ENCODE measurements at places on chromosomes 5 and 9.
A peak's percentile ranks its signal among the peaks of the same experiment; 100 is the strongest.

- DNase-seq: no peak
Measured at GRCh38 chr9:36948051-36948450, 86.0 kb downstream of the PAX5 start.

DNA sequence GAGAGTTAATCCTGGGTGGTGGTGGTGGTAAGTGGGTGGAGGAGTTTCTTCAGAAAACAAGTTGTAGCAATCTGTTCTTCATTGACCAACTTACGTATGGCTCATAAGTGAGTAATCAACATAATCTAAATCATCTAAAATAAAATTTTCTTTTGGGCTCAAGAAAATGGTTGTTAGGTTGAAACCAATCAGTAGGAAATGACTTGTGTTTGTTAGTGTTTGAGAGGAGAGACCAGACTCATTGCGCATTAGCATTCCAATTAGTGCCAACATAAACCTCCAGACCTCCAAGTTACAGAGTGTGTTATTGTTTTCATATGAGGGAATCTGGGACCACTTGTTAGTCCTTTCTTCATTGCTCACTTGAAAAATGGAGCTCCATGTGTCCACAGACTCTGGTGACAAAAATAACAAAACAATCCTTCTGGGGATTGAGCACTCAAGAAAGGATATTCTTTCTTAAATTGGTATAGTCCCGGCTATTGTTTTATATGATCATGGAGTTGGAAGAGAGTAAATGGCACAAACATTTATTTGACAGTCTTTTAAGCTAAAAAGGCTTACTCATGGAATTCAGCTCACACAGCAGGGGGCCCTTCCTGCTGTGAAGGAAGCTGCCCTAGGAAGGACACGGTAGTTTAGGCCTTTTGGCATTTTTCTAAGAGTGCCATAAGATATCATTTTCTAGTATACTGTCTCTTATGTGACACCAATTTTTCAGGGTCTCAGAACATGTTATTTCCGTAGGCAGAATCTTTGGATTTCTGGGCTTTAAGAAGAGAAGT lies 441.1 kb downstream of the EBF1 start:
- DNase-seq: no peak

DNA sequence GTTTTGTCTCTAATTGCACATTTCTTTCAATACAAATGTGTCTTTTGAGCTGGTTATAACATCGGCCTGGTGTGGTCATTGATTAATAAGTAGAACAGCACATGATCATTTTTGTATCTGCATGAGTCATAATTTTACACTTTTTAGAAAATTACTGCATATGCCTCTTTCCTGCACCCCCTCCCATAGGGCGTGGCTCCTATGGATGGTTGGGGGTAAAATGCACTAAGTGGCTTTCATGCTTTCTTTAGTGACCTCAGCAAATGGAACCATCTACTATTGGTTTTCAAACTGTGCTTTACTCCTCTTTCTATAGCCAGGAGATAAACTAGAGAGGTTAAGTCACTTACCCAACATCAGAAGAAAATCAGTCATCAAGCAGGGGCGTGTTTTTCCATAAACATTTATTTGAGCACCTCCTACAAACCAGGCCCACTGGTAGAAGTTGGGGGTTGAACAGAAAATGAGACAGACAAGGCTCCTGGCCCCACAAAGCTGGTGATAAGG lies 3.8 kb downstream of the ANXA6 start:
- no peak for DNase-seq

DNA sequence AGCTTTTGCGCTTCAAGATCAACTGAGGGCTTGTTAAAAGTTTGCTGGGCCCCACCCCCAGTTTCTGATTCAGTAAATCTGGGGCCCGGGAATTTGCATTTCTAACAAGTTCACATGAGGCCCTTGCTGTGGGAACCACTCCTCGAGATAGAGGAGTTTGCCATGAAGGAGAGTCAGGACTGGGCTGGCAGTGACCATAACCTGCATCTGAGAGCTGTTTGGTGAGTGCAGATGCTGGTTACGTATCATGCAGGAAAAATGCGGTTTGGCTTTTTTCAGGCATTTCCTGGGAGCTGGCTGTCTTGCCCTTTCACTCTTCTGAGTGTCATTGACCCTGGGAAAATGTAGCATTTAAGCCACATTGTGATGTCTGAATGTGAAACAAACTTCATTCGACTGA lies 9.4 kb upstream of the ANGPTL2 start:
- DNase-seq: peak; percentile 69

DNA sequence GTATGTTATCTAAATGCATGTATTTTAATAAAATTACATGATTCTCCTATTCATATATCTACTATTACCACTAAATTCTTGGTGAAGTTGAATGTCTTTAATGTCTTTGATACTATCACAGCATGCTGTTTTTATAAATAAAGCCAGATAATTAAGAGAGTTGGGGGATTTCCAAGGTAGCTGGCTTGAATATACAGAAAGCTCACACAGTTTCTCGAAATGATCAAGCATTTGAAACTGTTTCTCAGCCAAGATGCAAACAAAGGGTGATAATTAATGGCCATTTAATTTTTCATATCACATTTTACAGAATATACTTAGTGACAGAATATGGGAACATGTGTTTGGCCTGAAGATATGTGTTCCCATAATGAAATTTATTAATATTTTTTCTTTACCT lies 145.6 kb upstream of the CDH12 start:
- DNase-seq: no peak

DNA sequence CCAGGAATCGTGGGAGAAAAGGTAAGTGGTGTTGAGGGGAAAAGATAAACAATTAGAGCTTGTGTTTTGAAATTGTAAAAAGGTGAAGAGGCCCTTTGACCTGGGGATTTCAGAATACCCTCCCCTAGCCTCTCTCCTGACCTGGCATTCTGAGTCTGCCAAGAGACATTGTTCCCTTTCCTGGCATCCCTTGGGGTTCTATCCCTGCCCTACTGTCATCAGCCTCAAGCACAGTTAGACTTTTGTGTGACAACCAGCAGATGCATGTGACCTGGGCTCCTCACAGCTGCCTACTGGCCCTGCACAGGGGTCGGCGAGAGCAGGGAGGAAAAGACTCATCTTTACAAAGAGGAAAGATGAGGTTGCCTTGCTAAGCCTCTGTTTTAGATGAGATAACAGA lies 72.2 kb upstream of the ORM1 start:
- no peak for DNase-seq

DNA sequence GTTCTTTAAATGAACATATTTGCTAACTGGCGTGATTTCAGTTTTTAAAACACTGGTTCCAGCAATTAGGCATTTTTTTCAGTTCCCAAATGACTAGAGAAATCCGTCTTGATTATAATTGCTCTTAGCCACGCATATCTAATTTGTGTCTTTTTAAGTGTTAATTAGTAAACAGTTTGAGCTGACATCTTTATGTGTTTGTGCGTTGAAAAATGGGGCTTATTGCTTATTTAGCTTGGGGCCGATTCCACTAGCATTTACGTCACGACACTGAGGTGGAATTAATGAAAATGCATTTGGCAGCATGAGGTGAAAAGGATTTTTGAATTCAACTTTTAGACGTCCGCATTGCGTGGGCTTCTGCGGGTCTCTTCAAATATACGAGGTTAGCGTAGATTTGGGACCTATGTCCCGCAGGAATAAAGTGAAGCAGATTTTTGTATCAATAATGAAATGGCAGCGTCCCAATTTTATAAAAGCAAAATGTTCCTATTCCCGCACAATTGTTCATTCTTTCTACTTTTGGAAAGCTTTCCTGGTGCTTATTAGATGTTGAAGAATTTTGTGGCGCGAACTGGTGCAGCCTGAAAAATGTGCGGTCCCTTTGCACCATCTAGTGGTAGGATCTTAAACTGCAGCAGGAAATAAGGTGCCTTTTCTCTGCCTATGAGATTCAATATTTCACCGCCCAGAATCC lies 122.7 kb upstream of the LMX1B start:
- peak; percentile 58 for DNase-seq

- no peak for DNase-seq
Measured at GRCh38 chr5:178605788-178606187, 15.6 kb upstream of the COL23A1 start.

GRCh38 chr9:9855177-9856078 lies 757.4 kb downstream of the PTPRD start:
- no peak for DNase-seq

DNA sequence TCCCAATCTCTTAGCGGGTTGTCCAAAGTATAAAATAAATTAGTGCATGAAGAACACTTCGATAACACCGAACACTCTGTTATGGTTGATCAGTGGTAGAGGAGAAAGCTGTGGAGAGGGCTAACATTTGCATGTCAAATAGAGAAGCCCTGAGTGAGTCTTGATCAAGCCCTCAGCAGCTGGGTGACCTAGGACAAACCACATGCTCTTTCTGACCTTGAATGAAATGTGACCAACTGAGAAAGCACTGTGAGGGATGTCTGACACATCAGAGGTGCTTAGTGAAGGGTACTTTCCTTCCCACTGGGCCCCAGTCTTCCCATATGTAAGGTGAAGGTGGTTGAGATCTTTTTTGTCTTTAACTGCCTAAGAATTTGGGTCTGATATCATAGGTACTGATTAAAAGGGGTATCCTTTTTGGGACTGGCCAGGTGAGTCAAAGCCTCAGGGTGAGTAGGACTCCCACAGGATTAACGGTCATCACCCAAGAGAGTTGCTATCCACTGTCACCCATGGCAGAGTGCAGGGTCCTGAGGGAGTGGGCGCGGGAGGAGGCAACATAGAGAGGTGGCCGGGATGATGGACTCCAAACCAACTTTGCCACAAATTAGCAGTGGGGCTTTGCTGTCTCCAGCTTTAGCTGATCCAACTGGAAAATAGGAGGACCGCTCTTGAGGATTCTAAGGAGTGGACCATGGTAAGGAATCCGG lies 53.5 kb downstream of the KIF4B start:
- no peak for DNase-seq

GRCh38 chr9:14389146-14389545 lies 75.2 kb upstream of the NFIB start:
- DNase-seq: no peak

DNA sequence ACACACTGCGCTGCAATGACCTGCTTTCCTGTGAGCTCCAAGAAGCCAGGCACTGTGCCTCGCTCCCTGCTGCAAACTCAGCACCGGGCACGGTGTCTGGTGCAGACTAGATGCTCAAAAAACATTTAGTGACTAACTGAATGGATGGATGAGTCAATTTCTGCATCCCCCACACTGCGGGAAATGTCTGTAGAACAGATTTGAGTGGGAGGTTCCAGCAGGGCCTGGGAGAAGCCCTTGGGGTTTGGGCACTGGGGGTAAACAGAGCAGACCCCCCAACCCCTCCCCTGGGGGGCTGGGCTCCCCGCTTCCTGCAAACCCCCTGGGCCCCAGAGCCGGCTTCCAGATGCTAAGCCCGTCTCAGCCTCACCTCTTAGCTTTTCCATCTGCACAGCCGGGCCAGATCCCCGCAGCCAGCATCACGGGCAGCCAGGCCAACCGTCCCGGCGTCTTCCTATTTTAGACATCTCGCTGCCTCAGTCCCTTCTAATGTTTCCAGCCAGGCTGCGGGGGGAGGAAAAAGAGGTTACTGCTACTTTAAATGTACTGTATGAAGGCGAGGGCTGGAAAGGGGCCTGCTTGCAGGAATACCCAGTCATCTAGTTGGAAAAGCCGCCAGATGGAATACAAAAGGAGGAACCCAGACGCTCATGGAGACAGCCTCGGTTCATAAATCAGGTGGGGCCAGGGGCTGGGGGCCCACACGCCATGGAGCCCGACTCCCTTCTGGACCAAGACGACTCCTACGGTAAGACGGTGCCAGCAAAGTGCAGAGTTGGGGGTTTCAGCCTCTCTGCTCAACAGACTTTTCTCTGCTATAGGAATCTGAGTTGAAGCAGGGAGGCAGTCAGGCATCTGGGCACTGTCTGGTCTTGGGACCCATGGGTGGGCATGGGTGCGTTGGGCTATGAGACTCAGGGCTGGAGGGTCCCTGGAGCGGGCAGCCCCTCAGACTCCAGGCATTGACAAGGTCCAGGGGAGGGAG lies 67.1 kb upstream of the GGTA1 start:
- DNase-seq: no peak

- DNase-seq: peak; percentile 69
Measured at GRCh38 chr5:106397700-106398099, 1273.0 kb downstream of the EFNA5 start.

GRCh38 chr5:34822956-34823715 lies 15.8 kb upstream of the TTC23L start:
- no peak for DNase-seq

- no peak for DNase-seq
Measured at GRCh38 chr5:88256037-88256436, 12.6 kb downstream of the TMEM161B start.

DNA sequence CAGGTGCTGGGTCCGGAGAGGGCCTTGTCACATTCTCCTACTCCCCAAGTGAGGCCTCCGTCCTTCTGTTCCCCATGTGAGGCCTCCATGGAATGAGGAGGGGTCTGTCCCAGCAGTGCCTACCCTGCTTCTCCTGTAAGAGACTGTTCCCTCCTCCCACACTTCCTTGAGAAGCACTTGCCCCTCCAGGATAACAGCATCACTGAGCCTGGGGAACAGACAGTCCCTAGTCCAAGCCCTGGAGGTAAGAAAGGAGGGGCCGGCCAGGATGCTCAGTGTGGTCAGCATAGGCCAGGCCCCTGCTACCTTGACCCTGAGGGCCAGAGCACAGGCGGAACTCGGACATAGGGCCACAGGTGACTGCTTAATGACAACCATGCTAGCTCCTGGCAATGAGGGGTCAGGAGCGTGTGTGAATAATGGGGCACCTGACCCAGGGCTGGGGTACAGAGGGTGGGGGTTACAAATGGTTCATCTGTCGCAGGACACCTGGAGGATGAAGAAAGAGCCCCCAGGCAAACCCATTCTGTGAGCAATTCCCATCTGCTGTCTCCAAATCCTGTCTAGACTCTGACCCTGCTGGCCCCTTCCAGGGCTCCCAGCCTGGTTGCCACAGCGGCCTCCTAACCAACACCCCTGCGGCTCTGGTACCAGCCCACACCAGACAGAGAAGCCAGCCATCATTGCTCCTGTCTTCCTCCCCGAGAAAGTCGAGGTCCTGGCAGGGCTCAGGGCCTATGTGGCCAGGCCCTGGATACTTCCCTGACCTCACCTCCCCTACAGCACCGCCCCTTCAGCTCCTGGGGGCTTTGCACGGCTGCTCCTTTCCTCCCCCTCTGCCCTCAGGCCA lies 20.3 kb downstream of the RALGDS start:
- no peak for DNase-seq

- no peak for DNase-seq
Measured at GRCh38 chr5:125914471-125914870, 508.7 kb upstream of the GRAMD2B start.
